ENCODE measurements at places on chromosomes 1 and 21.
A peak's percentile ranks its signal among the peaks of the same experiment; 100 is the strongest.

DNA sequence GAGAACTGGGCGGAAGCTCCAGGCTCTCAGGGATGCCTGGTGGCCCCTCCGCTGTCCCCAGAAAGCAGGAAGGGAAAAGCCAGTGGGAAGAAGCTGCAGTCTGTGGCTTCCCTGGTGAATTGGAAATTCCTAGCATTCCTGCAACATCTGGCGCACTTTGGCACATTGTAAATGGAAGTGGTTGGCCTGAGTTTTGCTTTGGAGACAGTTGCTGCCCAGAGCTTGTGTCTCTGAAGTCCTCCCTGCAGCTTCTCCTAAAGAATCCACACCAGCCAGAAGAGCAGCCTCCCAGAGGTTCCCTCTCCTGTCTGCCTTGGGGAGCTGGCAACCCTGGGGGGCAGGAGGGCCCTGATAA, 48.2 kb downstream of the ARHGEF10L start:
- no peak for DNase-seq

DNA sequence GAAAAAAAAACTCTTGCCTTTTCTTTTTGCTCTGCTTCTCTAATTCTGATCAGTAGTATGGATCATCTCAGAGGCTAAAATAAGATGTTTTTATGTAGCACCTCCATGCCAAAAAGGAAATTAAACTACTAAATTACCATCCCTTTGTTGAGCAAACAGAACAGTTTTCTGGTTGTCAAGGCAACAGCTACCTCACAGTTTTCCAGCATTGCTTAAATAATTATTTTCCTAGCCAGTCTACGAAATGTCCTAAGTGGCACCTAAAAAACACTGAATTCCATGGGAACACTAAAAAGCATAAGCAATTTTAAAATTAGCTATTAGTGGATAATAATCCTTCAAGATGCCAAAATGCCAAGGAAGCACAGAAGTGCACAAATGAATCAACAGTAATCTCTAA, 61.7 kb downstream of the ARID4B start:
- DNase-seq = no peak

- no peak for DNase-seq
Observed at GRCh38 chr1:180765151-180765550, 133.3 kb downstream of the XPR1 start.

- no peak for DNase-seq
Observed at GRCh38 chr1:81699234-81699633, 101.5 kb upstream of the ADGRL2 start.

DNA sequence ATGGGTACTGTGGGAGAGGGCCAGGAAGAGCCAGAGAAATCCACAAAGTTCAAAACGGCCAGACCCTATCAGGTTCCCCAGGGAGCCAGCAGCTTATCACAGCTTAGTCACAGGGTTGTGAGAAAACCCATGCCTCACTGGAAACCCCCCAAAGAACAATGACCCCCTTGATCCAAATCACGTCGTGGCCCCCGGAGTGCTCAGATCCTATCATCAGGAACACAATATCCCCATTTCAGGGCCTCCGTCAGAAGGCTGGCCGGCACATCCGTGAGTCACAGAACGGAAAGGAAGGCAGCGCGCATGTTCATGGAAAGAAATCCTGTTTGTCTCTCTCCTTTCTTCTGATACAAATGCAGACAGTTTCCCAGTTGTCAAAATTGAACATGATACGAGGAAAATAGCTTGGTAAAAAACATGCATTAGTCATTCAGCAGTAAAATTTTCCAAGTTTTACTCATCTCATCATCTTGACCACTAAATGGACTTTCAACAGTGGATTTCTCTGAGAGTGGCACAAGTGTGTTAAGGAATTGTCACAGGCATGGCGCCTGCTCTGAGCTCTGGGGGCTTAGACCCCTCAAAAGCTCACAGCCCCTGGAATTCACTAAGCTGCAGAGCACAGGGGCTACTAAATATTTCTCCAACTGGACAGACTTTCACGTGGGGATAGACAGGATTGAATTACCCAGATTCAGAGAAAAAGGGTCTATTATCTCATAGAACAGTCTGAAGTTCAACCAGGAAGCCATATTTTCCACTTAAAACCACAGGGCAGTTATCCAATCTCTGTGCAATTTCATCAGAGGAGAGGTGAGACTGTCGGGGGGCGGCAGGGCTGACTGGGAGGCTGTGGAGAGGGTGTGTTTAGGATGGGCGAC, 124.8 kb downstream of the RIPK4 start:
- no peak for DNase-seq

GRCh38 chr1:232005300-232005699, 378.7 kb downstream of the DISC1 start:
- no peak for DNase-seq

GRCh38 chr1:179058487-179059483, 23.1 kb upstream of the TOR3A start:
- no peak for DNase-seq

DNA sequence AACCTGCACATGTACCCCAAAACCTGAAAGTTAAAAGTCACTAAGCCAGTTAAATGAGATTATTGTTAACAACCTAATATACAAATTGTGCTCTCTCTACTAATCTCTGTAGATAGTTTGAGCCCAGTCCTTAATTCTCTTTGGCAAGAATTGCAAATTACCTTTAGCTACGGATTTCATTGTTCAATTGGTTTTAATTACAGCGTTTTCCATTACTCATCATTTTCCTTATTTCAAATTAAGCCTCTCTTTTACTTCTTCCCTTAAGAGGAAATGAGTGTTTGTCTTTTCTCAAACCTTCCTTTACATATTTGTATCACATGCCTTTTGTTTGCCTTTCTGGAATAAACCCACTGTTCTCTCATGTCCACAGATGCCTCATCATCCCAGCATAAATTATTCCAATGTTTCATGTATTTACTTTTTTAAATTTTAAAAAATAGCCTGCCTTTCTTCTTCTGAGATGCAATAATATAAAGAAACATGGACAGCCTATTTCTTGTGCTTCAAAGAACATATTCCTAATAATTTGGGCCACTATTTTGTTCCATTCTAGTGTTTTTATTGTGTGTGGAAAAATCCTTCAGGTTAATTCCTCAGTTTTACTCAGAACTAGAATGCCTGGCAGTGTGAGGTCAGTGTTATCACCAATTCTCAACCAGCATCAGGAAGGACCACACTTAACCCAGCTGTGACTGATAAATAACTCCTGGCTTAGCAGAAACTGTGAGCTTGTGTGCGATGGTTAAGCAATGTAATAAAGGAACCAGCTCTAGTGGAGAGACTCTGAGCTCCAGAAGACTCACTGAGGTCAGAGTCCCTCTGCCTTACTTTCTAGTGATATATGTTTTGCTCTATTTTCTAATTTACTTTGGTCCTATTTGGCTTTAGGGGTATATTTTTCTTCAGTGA, 600.5 kb downstream of the LTN1 start:
- no peak for DNase-seq

GRCh38 chr1:53574621-53575020, 115.4 kb downstream of the DMRTB1 start:
- DNase-seq = no peak

DNA sequence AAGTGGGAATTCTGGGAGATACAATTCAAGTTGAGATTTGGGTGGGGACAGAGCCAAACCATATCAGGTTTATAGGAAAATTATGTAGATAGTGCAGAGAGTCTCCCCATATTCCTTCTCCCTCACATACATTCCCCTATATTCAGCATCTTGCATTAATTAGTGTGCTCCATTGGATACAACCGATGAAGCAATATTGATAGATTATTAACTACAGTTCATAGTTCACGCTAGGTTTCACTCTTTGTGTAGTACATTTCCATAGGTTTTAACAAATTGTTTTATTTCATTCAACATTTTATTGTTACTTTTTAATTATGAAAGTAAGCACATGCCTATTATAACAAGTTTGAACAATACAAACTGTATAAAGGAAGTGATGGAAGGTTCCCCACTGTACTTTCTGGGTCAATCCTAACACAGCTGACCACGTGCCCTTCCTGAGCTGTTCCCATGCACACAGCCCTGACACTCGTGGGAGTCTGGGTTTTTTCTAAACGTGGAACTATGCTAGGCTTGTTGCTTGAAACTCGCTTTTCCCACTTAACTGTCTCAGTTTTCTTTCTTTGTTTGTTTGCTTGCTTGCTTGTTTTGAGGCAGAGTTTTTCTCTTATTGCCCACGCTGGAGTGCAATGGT, 116.8 kb upstream of the TMPRSS2 start:
- no peak for DNase-seq

DNA sequence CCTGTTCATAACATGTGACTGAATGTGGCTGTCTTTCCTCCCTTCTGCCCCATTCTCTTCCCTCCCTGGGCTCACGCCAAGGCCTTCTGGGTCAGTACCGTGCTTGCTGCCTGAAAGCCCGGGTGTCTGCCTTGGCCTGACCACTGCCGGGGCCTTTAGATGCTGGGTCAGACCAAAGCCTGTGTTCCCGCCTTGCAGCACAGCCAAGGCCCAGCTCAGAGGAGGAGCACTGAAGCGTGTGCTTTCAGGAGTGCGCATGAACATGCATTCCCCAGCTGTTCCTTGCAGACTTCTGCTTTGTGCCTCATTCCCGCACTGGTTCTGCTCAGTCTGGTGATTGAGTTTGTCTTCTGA, 27.0 kb upstream of the SARS1 start:
- peak; percentile 58 for DNase-seq

DNA sequence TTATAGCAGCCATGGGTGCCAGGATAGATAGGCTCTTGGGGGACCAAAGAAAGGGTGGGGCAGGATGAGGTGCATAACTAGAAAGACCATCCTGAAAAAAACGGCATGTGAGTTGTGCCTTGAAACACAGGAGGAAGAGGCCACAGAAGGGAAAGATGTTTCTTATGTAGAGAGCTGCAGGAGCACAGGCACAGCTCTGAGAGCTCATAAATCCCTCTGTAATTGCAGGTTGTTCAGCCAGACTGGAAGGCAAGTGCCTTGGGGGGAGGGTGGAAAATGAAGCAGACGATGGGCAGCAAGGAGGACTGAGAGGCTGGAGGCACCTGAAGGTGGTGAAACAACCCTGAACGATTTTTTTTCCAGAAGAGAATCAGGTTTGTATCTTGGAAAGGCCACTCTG, 170.7 kb downstream of the NR5A2 start:
- DNase-seq = no peak

DNA sequence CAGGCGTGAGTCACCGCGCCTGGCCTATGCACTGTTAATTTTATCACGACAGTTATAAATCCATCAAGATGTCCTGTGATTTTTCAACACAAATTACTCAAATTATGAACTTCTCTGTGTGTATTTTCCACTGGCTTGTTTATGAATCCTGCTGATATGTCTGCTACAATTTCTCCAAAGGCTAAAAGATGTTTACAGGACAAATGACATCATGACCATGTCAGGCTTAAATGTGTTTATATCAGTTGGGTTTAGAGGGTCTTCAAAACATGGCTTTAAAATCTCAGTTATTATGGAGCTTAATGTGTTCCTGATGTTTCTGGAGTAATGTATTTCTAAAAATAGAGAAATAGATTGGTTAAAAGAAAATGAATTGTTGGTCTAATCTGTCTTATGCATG, 44.0 kb upstream of the ERG start:
- DNase-seq = no peak

GRCh38 chr1:175918364-175918801, 175.0 kb upstream of the TNR start:
- DNase-seq = no peak

DNA sequence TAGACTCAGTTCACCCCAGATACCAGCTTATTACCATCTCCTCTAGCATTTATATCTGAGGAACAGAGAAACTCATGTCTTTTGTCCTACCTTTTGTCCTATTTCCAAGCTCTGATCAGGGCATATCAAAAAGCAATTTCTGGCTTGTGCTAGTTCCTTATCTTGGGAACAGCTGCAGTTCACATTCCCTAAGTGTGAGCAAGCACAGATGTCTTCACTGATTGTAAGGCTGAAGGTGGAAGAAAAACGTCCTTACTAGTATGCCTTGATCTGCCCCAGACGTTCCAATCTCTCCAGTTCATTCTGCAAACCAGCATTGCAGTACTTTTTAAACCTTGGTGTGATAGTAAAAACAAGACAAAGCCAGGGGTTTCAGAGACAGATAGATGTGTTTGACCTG, 139.8 kb downstream of the NCAM2 start:
- no peak for DNase-seq

GRCh38 chr1:97573553-97573952, 347.3 kb downstream of the DPYD start:
- no peak for DNase-seq

DNA sequence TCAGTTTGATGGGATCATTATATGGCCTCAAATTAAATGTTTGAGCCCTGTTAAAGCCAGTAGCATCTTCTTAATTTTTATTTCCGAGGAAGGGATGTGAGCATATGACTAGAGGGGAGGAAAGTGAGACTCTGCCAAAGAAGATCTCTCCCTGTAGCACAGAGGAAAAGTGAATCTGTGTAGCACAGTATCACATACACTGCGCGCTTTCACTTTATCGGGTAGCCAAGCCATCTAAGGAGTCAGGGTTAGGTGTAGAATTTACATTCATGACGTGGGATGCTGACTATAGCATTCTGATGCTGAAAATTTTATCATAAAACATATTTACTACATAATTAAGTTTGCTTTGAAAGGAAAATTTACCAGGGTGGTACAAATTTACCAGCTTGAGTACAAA, 24.0 kb downstream of the LRRC8D start:
- no peak for DNase-seq

DNA sequence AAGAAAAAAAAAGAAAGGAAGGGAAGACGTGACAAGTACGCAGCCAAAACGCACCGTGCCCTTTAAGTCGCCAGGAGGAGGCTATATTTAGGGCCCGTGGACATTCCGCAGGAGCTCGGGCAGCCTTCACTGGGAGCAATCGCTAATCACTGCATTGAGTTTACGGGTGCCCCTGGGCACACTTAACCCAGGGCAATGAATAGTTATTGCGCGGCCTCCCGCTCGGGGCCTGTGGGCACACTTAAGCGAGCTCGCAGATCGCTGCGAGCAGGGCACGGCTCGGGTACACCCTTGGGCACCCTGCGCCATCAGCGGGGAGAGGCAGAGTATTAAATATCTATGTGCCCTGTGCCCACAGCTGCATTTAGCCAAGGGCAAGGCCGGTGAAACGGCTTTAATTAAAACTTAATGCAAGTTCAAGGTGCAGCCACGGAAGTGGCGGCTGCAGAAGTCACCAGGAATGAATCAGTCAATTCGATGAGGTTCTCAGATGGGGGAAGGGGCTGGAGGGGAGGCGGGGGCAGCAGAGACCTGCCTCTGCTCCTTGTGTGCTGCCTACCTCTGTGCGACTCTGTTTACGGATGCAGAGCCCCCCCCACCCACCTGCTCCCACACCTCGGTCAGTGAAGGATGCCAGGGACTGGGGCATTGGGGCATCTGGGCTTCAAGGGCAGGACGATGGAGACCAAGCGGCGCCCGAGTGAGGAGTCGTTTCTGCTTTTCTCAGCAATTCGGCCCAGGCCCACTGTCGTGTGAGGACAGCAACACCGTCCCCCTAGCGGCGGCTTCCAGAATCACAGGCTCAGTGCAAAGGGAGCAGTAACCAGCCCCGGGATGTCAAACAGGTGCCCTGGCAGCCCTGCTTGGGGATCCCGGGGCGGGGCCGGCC, 51.8 kb upstream of the TARDBP start:
- DNase-seq = peak; percentile 93

DNA sequence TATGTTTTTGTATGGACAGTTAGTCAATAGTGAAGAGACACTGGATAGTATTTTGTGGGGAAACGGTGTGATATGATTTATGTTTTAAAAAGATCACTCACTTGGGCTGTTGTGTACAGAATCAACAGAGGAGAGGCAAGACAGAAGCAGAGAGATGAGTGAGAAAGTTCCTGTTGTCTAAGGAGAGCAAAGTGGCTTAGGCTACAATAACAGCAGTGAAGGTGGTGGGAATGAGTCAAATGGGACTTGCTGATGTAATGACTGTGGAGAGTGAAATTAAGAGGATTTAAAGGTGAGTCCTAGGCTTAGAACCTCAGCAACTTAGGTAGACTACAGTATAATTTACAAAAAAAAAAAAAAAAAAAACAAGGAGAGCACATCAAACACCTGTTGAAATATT, 169.2 kb upstream of the HP1BP3 start:
- DNase-seq = no peak
